ENCODE measurements at places on chromosomes 3 and 15.
A peak's percentile ranks its signal among the peaks of the same experiment; 100 is the strongest.

- DNase-seq: no peak
Measured at GRCh38 chr3:29271475-29271874, 9.4 kb upstream of the RBMS3 start.

DNA sequence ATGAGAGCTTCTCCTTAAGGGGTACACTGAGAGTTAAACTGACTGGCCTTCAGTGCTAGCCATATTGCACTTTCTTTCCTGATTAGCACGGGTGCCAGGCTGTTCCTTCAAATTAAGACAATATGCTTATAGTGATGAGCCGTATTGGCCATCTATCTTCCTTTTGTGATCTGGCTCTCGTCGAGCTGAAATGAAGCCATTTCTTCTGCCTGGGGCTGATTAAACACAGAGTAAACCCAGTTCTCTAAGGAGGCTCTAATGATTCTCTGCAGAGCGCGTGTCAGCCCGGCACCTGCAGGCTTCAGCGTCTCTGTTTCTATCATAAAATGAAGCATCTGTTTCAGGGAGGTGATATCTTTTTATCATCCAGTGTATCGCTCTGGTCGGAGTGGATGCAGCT lies 107.5 kb upstream of the NR2F2 start:
- no peak for DNase-seq

GRCh38 chr15:52005748-52006701 lies 13.0 kb upstream of the MAPK6 start:
- no peak for DNase-seq

DNA sequence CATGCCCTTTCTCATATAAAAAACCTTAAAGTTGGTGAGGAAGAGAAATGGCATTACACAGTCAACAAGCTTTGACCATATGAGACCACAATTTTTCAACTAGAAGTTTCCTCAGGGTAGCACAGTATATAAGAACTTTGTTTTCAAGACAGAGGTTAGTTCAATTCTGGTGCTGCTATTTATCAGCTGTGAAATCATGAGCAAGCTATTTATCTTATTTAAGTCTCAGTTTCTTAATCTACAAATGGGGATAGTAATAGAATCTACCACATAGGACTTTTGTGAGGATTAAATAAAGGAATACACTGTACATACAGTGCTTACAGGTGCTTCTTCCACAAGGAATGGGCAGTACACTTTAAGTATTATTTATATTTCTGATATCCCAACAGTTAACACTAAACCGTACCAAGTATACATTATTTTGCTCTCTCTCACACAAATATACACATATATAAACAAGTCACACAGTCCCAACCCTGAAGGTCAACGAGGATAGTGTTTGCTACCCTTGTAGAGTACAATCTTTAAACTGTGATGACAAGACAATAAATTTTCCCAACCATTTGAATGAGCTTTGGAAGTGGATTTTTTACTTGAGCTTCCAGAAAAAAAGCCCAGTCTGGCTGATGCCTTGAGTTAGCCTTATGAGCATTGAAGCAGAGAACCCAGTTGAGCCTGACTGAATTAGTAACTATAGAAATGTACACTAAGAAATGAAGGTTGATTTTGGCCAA lies 178.8 kb downstream of the TNIK start:
- DNase-seq: no peak

DNA sequence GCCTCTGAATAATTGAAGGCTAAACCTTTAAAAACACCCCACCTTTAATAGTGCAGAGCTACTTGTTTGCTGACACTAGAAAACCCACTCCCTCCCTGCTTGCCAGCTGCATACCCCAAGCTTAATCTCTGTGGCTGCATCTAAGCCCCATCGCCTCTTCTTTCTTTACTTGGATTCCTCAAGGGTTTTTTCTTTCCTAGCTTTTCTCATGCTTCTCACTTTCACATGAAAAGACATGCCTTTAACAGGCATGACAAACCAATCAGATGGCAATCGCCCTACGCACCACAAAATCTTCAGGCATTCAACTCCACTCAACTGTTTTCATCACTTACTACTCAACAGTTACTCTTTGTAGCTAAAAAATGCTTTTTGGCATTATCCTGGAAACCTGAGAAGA lies 77.5 kb downstream of the PLD1 start:
- no peak for DNase-seq

- DNase-seq: no peak
Measured at GRCh38 chr15:98755138-98755537, 106.8 kb downstream of the IGF1R start.

GRCh38 chr3:113088616-113089015 lies 97.8 kb downstream of the GTPBP8 start:
- no peak for DNase-seq

GRCh38 chr15:27238707-27239423 lies 267.9 kb downstream of the GABRG3 start:
- DNase-seq: no peak

DNA sequence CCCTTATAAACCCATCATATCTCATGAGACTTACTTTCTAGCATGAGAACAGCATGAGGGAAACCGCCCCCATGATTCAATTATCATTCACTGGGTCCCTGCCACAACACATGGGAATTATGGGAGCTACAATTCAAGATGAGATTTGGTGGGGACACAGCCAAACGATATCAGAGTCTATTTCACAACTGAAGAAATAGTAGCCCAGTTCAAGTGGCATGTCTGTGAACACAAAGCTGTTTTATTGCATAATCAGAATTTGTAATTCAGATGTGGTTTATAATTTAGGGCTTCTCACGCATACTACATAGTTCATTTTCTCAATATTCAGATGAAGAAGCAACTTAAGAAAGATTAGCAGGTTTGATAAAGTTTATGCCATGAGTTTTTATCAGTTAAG lies 1188.0 kb upstream of the ALCAM start:
- no peak for DNase-seq

- no peak for DNase-seq
Measured at GRCh38 chr3:29486096-29486495, 205.2 kb downstream of the RBMS3 start.

DNA sequence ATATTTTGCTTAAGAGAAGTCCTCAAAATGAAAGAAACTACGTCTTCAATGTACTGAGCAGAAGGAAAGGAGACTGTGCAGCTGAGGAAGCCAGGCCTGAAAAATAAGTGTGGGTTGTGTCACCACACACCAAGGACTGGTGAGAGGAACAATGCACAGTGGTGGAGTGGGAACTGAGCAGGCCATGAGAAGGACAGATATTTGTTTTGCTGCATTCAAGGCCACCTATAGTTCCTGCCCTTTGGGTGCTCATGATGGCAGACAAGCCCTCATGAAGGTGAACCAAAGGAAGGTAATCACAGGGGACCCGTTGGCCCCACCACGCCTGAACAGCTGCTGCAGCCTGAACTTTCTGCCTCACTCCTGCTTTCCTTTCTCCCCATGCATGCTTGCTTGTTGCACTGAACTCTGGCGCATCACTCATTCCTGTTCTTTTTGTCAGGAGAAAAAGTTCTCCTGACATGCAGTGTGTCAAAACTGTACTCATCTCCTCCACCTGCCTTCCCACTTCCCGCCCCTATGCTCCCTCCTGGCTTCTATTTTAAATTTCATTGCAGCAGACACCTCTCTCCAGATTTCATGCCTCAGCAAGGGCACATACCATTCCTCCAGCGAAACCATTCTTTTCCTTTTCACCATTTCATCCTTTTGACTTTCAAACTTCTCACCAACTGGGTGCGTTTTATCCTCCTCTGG lies 2.2 kb upstream of the RNF7 start:
- no peak for DNase-seq

GRCh38 chr15:93152360-93152759 lies 63.3 kb upstream of the RGMA start:
- DNase-seq: no peak

DNA sequence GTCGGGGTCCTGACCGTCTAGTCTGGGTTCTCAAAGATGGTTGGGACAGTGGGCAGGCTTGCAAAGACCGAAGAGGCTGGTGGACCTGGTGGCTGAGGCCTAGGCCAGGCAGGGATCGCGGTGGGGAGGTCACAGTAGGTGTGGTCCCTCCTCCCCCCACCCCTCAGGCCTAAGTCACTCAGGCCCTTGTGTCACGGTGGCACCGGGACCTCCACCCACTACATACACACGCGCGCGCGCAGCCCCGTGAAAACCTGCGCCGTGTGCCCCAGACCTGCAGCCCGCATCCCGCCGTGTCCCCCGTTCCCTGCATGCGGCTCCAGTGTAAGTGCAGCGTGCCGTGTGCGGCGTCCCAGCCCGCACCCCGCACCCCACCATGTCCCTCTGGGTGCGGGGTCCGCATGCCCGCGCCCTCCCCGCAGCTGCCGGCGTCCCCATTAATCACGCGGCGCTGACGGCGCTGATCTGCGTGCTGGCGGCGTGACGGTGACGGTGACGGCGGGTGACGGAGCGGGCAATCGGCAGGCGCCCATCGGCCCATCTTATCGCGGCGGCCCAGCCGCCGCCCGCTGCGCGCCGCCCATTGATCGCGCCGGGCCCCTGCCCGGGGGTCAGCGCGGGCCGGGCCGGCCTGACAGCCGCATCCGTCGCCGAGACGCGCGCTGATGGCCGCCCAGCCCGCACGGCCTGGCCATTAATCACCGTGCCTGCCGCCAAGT lies 24.4 kb downstream of the SEC61A1 start:
- peak; percentile 41 for DNase-seq

DNA sequence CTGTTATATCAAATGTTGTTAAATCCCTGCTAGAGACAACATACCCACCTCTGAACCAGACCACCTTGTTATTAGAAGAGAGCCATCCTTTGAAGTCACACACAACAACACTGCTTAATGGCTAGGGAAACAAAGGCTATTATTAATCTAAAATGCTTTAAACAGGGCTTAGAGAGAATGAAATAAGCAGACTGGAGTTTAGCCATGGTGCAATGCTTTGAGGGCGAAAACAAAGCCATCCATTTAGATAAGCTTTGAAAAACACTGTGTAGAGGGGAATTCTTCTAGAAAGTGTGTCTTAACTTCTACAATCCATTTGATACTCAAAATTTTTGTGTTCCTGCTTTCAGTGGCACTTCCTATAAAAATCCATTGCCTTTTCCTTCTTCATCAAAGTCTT lies 148.6 kb downstream of the IL5RA start:
- no peak for DNase-seq

DNA sequence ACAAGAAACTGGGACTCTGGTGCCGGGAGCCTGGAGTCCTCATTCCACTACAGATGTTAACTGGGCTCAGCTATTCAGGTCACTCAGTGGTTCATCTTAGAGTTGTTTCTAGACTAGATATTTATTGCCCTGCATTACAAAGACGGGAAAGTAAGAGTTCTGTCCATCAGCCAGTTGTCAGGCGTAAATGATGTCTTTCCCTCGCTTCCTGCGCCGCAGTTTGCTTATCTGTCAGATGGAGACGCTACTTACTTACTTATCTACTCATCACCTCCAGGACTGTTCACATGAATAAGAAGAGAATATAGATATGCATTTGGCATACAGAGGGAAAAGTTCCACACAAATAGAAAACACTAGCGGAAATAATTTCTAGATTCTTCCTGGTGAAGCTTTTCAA lies 47.8 kb upstream of the CGNL1 start:
- DNase-seq: no peak

DNA sequence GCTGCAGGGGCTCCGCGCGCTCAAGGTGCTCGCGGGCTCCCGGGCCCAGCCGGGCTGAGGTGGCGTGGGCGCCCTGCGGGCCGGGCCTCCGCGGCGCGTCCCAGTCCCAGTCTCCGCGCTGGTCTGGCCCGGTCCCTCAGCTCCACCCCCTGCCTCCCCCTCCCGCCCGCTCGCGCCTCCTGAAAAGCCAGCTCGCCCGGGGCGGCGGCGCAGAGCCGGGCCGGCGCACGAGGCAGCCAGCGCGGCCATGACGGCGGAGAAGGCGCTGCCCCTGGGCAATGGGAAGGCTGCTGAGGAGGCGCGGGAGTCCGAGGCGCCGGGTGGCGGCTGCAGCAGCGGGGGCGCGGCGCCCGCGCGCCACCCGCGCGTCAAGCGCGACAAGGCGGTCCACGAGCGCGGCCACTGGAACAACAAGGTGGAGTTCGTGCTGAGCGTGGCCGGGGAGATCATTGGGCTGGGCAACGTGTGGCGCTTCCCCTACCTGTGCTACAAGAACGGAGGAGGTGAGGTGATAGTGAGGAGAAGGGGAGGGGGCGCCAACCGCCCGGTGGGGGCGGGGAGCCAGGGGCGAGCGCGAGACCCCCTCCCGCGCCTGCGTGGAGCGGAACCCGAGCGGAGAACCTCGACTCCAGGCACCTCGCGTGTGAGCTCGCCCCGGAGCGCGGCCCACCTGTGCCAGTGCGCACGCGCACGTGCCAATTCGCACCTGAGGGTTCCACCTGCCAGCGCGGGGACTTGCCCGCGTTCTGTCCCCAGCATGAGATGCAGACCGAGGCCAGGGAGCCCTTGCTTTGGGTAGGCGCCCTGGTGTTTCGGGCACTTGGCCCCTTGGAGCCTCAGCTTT lies at the start of gene SLC6A11:
SLC6A11 (plus strand) TSS at position 210 of the 844 bp plus-strand sequence; CDS start at position 248, 38 bp downstream.
- DNase-seq: no peak

- no peak for DNase-seq
Measured at GRCh38 chr15:77773903-77774302, 141.2 kb upstream of the LINGO1 start.

GRCh38 chr3:33131331-33132018 lies 17.7 kb downstream of the CRTAP start:
- DNase-seq: no peak

- no peak for DNase-seq
Measured at GRCh38 chr15:73629798-73630429, 3.3 kb downstream of the NPTN start.
